ENCODE measurements at places on chromosomes 16 and 17. TPM values are rescaled to one million over a fixed set of nuclear protein-coding genes. Genes with fewer than 3 reads are reported as not detected.

NAGLU gene
- polyA plus RNA-seq: 10.4 TPM

SLC5A11 gene
- polyA plus RNA-seq: 0.37 TPM

GRCh38 chr16:20853143-20853542 is 46.8 kb downstream of the REXO5 start:
- peaks cover 3% of the 10 kb centered on the region for H3K36me3 ChIP-seq
- H3K4me3 ChIP-seq: no peak overlapping the region
- no peak for DNase-seq
- H3K27ac ChIP-seq: no peak overlapping the region

KRT33A gene
- not detected for polyA plus RNA-seq

SRCIN1 gene
- not detected for polyA plus RNA-seq

- no peak for DNase-seq
- no peaks in the 10 kb centered on the region for H3K27me3 ChIP-seq
- no peak overlapping the region for H3K27ac ChIP-seq
- H3K36me3 ChIP-seq: no peaks in the 10 kb centered on the region
Measured at GRCh38 chr17:47883589-47884426, 12.2 kb upstream of the SP2 start.

DNA sequence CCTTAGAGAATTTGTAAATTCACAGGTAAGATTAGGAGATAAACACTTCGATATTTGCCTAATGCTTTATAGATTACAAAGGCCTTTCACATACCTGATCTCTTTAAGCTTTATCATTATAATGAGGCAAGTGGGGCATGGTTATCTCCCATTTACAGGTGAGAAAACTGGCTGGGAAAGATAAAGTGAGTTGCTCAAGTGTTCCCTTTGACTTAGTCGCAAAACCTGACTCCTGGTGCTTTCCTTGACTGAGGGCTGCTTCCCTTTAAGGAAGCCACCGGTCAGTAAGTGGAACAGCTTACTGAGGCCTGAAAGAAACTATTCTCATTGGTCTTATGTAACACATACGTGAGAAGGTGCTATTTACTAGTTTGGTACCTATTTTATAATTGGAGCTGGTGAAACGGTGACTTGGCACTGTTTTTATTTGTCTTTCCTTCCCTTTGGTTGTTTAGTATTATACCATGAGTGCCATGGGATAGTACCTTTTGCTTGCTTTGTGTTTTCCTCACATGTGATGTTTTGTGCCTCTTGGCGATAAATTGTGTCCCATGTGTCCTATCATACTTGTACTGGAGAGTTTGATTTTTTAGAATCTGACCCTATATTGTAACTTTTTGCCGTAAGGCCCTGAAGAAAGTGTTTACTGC is 57.2 kb downstream of the NUP88 start:
- peaks cover 78% of the 10 kb centered on the region for H3K36me3 ChIP-seq
- no peaks in the 10 kb centered on the region for H3K4me1 ChIP-seq
- H3K27me3 ChIP-seq: no peaks in the 10 kb centered on the region
- H3K4me3 ChIP-seq: no peak overlapping the region
- no peak overlapping the region for H3K27ac ChIP-seq

ACSM2A gene
- not detected for polyA plus RNA-seq

SLC13A2 gene
- polyA plus RNA-seq: not detected

Data from CD14-positive monocyte (primary cell).